ENCODE measurements at places on chromosomes 2 and 18. TPM values are rescaled to one million over a fixed set of nuclear protein-coding genes. Genes with fewer than 3 reads are reported as not detected.
A peak's percentile ranks its signal among the peaks of the same experiment; 100 is the strongest.

Gene GCG
- total RNA-seq: not detected

DNA sequence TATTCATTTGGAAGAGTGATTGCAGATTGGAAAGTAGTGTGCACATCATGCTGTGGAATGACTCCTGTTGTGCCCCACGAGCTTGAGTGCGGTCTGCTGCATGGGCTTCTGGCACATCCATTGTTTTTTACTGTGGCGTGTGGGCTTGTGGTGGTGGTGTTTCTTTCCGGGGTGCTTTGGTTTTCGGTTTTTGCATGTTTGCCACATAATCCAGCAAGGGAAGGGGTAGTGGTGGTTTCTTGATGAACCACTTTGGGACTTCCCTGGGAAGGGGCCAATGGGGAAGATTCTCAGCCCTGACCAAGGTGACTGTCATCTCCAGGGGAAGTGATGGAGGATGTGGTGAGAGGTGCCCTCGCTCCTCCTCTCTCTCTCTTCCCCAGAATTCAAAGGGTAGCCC, 57.0 kb downstream of the COA5 start:
- no peak for DNase-seq

GRCh38 chr2:230706053-230706521, 6.6 kb upstream of the CAB39 start:
- DNase-seq: no peak

Gene ITM2C
- total RNA-seq: 23.3 TPM

- DNase-seq: no peak
These were observed 13.1 kb upstream of the PPP1R1C start for GRCh38 chr2:181972431-181973170.

DNA sequence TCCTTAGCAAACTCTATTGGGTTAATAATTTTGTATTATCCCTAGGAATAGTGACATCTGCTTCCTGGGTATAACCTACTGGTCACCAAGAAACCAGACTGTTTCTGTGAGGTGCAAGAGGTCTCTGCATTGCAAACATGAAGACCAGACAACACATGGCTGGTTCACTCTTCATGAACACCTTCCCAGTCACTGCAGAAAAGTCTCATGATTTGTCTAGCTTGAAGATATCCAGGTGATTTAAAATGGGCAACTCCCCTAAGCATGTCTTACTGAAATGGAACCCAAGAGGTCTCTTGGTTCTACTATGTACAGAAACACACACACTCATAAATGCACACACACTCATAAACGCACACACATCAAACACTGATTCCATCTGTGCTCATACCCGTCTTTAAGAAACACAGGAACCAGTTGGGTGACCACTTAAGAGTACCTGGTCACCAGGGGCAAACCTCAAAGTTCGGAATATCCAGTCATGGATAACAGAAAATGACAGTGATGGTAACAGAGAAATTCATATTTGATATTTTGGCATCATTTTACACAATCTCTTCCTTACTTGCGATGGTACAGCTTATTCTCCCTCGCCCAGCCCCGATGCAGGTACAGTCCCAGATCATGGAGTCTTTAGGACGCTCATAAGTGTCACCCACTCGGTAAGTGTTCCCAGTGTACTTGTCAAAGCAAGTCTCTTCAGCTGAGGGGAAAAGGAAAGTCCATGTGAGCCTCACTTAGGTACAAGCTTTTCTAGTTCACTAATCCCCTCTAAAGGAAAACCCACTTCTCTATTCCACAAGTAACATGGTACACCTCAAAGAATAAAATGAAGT, 2.9 kb downstream of the FN1 start:
- DNase-seq: no peak

DNA sequence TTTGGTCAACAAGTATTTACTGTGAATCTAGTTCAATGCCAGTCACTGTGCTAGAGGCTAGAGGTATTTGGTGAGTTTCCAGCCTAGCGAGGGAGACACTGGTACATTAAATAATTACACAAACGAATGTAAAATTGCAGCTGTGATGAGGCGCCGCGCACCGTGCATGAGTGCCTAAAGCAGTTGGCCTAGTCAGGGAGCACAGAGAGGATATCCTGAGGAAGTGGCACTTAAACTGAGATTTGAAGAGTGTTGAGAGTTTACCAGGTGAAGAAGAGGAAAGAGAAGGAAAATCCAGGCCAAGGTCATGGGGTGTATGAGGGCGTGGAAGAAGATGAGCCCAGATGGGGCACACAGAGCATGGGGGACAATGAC, 157.6 kb upstream of the NDUFV2 start:
- no peak for DNase-seq

DNA sequence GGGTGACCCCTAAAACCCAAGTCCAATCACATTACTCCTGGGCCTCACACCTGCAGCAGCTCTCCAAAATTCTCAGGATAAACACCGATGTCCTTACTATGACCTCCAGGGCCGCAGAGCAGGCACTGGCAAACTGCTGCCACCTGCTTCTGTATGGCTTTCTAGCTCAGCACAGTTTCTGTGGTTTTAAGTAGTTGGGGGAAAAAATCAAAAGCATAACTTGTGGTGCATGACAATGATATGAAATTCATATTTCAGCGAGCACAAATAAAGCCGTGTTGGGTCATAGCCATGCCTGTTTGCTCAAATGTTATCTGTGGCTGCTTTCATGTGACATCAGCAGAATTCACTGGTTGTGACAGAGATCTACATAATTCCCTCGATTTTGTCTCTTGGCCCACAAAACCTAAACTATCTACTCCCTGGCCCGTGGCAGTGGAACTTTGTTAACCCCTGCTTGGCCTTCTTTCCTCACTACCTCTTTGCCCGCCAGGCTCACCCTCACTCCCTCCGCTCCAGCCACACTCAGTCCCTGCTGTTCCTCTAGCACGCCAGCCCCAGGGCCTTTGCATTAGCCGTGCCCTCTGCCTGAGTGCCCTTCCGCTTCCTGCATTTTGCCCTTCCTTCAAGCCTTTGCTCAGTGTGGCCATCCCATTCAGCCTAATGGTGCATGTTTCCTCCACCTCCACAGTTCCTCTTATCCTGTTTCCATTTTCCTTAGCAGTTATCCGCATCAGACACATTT, 108.3 kb downstream of the AGAP1 start:
- no peak for DNase-seq

Gene C2orf72
- total RNA-seq: not detected

Gene PARD6G
- 1.2 TPM for total RNA-seq

Gene CCDC68
- total RNA-seq: 2.5 TPM

DNA sequence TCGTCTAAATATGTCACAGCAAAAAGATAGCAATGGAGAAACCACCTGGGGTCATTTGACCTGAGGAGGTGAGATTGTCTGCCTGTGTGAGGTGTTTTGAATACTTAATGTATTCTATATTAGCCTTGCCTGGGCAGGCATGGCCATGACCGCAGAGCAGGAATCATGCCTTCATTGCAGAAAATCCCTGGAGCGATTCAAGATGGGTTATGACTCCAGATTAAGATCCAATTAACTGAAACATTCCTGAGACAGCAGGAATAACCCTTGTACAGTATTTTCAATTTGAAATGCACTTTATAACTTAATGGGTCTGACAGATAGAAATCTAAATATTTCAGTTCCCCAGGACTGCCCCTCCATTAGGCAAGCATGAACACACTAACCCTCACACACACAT, 227.3 kb upstream of the RAB6C start:
- no peak for DNase-seq

DNA sequence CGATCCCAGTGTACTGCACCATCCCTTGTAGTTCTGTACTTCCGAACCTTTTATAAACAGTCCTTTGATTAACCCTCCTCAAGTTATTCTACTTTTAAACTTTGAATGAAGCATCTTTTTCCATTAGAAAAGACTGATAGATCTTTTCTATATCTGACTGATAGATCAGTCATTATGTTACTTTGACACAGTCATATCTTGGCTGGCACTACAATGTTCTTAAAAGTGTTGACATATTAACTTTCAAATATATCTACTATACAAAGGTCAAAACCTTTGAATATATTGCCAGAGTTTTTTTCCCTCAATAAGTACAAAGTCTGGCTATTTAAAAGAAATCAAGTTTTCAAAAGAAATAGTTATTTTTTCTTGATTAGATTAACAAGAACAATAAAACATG, 35.4 kb upstream of the NABP1 start:
- no peak for DNase-seq

GRCh38 chr2:84899304-84900204, 5.9 kb upstream of the TMSB10 start:
- no peak for DNase-seq

Gene TTC21B
- total RNA-seq: 13.6 TPM

- DNase-seq: no peak
These were observed 131.4 kb upstream of the MAPRE2 start for GRCh38 chr18:34909637-34910364.

DNA sequence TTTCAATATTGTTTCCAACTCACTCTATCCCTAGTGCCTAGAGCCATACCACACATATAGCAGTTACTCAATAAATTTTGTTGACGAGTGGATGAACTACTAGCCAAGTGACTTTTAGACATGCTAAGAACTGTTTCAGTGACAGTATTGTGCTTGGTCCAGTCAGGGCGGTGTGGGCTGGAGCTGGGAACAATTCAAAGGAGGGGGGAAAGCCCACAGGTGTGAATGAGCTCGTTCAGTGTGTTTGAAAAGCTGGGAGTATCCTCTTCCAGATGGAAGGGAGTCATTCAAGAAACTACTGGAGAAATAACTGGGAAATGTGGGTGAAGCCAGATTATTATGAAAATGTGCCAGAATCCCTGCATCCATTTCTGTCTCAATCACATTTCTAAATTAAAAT, 1.7 kb upstream of the SERPINE2 start:
- DNase-seq: no peak

- no peak for DNase-seq
These were observed 114.0 kb downstream of the FAM210A start for GRCh38 chr18:13612196-13612997.

DNA sequence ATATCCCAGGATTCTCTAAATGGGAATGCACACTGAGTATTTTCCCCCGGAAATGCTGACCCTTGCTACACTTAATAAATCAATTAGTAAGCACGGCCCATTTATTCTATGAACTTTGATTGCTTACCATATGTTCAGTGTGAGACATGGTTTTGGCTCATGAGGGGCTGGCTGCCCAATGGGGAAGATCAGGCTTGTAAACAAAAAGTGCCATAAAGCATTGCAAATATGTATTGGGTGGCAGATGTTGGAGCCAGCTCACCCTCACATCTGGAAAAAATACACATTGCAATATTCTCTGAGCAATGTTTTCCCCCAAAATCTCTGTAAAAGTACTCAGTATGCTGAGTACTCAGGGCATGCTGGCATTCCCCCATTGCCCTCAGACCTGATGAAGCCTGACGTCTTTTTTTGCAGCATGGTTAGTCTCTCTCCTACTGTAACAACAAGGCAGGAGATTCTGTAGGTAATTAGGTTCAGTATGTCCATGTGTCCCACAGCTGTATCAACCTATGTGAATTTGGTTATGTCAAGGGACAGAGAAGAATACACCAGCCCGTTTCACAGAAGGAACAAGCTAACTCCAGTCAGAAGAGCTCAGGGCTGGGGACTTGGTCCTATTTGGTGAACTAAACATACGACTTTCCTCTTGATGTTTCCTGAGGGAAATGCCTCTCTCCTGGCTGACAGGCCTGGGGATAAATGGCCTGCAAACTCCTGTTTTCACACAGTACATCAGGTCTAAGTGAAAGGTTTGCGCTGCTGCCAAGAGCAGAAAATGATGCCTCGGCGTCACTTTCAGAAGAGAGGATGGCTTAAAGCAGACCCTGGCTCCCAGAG, 202.4 kb downstream of the INSIG2 start:
- no peak for DNase-seq

- DNase-seq: peak; percentile 73
These were observed 127.2 kb upstream of the EML6 start for GRCh38 chr2:54595999-54596902.

Gene NOSTRIN
- total RNA-seq: 22.1 TPM

GRCh38 chr2:195038153-195038552, 618.9 kb upstream of the SLC39A10 start:
- DNase-seq: no peak

GRCh38 chr2:99756059-99756458, 266.2 kb upstream of the REV1 start:
- no peak for DNase-seq

DNA sequence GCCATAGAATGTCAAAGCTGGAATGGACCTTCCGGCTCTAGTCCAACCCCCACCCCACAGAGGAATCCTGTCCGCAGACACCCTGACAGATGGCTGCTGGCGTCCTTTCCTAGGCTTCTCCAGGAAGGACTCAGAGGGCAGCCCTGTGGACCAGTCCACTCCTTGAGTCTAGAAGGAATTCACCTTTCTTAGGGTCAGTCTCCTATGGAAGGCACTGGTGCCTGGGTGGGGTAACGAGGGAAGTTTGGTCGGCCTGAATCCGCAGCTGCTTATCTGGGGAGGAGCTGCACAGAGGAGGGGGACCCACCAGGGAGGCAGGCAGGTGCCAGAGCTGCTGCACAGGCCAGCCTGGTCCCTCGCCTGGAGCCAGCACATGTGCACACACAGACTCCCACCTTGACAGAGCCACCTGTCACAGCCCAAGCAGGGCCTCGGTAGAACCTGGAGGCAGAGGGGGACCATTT, 2.5 kb downstream of the DNMT3A start:
- no peak for DNase-seq

Gene DUSP19
- total RNA-seq: 12.5 TPM

Gene ST6GAL2
- 0.20 TPM for total RNA-seq

DNA sequence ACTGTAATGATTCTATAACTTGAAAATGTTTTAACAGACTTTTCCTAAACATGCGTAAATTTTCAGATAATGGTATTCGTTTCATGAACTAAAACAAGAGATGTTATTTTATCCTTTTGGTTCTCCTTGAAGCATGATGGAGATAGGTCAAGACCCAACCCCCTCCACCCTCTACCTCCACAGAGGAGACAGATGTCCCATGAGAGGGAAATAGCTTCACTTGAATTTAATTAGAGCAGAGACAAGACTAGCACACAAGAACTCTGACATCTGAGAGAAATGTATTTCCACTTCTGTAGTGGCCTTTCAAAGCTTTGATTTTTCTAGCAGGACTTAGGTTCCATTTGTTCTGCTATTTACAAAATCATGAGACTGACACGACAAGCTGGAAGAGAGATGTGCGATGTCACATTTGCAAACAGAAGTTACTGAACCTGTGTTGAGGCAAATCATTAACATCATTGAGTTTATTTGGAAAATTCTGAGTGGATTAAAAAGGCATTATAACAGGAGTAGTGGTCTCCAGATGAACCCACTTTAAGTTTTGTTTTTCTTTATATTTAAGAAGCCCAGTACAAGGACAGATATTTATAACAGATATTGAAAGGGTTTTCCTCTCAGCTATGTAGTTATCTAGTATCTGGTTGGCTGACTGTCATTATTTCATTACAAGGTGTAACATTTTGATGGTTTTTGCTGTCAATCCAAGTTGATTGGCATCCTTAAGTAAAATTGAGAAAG, 276.2 kb downstream of the ASXL3 start:
- DNase-seq: no peak

GRCh38 chr2:163733301-163733938, 2.4 kb downstream of the FIGN start:
- DNase-seq: peak; percentile 29

DNA sequence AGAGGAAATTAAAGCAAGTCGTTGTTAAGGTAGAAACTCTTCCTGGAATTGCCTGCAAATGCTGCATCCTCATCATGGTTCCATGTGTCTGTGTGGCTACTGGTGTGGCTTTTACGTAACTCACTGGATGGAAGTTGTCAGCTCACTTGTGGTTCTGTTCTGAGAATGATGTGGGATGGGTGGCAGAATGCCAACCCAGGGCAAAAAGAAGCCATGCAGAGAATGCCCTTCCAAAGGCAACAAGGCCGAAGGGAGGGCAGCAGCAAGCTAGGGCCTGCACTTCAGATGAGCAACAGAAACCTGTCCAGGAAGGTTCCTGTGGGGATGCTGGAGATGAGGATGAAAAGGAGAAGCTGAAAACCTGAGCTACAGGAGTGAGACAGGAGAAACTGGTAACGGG, 10.4 kb upstream of the NAPG start:
- DNase-seq: no peak

Gene PLEKHM3
- 15.5 TPM for total RNA-seq
